ENCODE measurements at places on chromosomes 2 and 18. TPM values are rescaled to one million over a fixed set of nuclear protein-coding genes. Genes with fewer than 3 reads are reported as not detected.

- peak; percentile 39 for DNase-seq
Measured at GRCh38 chr18:21914739-21915319, 174.2 kb downstream of the MIB1 start.

- DNase-seq, result no peak
Measured at GRCh38 chr2:40230707-40231432, 221.0 kb downstream of the SLC8A1 start.

- no peak for DNase-seq
Measured at GRCh38 chr2:54650612-54651011, 72.8 kb upstream of the EML6 start.

DNA sequence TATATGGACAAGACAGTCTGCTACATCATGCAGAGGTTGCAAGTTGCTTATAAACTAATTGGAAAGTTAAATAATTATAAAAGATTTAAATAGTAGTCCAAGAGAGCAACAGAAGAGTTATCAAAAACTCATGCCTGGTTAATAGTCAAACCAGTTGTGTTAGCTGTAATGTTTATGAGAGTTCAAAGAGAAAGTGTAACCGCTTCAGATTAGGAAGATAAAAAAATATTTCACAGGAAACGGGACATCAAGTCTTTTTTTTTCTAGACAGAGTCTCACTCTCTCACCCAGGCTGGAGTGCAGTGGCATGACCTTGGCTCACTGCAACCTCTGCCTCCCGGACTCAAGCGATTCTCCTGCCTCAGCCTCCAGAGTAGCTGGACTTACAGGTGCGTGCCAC, 34.6 kb upstream of the RNF125 start:
- DNase-seq, result no peak

GRCh38 chr2:46984642-46985476, 69.3 kb upstream of the MCFD2 start:
- no peak for DNase-seq

- DNase-seq, result peak; percentile 89
Measured at GRCh38 chr2:74499267-74499939, at the start of gene LBX2. Gene LBX2 (minus strand): TSS chr2:74499603. CDS start chr2:74499537, 66 bp downstream.

DNA sequence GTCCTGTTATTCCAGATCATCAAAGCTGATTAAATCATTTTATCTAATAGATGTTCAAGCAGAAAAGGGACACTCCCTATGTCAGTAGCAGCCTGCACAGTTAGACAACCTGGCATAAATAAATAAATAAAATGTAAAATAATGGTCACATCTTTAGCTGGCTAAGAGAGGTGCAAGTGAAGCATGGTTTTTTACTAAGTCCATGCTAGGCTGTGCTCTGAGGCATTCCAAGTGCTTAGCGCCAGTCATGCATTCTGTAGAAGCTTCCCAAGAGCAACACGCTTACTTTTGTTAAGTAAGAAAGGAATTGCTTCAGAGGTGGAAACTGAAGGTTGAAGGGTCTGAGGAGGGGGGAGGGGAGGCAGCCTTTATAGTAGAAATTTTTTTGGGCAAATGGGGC, 351.2 kb downstream of the CDH2 start:
- DNase-seq, result no peak

GRCh38 chr18:995629-996028, 91.0 kb downstream of the ADCYAP1 start:
- DNase-seq, result no peak

DNA sequence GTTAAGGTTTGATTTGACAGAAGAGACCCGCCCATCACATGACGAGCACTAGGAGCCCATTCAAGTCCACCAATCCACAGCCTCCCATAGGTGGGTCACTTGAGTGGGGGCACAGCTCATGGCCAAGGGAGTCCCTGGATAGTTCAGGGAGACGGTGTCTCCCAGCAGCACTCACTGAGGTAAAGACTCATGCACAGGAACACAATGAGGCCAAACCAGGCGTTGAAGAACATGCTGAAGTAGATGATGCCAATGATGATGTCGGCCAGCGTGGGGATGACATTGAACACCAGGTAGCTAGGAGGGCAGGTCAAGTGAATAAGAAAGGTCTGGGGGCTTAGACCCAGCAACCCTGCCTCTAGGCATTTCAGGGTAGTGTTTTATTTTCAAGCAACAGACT, 4.0 kb downstream of the ABCB6 start:
- DNase-seq, result no peak

DNA sequence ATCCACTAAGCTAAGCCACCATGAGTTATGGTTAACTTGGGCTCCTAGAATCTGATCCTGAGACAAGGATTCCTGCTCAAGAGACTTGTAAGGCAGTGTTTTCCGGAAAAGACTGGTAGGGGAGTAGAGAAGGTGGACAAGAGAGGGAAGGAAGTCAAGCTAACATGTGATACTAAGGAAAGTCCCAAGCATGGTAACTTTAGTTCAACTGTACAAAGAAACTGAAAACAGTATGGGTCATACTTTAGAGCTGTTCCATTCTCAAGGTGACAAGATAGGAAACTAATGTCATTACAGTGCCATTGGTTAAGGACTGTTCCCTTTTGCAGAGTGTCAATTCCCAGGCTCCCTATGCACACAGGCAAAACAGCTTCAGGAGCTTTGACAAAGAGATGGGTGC, 5.8 kb downstream of the MYO5B start:
- DNase-seq, result no peak

GRCh38 chr18:12585218-12585617, 72.7 kb downstream of the SPIRE1 start:
- DNase-seq, result no peak

DNA sequence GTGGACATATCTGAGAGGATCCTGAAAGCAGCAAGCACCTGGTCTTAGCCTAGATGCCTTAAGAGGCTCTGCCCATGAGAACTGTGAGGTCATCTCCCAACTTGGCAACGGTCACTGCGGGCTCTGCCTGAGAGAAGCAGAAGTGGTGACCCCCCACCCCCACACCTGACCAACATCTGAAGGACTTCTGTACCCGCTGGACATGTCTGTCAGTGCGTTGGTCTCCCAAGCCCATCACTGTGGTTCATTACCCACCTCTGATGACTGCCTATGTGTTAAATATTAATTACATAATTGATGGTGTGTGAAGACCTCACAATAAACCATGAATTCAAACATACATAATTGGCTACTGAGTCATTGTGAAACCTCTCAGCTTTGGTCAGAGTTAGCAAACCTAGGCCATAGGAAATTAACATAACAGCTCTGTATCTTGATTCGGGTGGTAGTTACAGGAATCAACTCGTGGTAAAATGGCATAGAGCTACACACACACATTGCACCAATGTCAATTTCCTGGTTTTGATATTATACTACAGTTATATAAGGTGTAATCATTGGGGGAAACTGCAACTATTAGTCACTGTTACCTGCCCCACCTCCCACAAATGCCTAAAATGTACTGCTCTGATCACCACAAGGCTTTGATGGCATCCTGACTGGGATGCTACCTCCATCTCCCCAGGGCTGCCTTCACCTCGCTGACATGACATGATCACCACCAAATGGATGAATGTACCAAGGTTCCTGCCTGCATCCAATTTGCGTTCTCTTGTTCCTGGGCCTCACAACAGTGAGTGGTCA, 4.3 kb upstream of the GALNT1 start:
- no peak for DNase-seq

DNA sequence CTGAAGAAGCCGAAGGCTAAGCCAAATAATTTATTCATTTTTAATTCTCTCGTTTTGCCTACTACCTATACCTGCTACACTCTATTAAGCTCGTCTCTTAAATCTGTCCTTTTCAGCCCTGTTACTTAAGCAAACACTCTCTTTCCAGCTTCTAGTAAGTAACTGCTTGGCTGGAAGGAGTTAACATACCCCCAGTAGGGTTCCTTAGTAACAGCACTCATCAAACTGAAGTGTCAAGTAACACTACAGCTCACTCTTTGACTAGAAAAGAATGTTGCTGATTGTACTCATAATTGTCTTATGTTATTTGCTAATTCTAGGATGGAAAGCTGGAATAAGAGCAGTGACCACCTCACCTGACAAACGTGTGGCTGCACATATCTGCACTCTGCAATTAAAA, 120.0 kb upstream of the SCN7A start:
- DNase-seq, result no peak

GRCh38 chr18:44842588-44843412, 162.1 kb downstream of the SETBP1 start:
- DNase-seq, result no peak

DNA sequence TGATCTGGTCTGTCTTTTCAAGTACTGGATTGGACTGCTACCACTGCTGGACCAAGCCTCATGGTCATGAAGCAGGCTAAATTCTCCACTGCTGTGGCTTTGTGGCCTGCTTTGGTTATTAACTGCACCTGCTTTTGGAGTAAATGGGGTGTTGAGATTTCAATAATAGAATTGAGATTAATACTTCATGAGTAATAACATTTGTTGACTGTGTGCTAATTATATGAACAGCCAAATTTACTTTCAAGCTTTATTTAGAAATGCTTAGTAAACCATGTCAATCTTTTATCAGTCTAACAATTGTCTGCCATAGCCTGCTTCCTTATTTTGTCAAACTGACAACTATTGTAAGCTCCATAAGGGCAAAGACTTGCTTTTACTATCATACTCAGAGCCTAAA, 27.4 kb upstream of the MTIF2 start:
- DNase-seq, result no peak

DNA sequence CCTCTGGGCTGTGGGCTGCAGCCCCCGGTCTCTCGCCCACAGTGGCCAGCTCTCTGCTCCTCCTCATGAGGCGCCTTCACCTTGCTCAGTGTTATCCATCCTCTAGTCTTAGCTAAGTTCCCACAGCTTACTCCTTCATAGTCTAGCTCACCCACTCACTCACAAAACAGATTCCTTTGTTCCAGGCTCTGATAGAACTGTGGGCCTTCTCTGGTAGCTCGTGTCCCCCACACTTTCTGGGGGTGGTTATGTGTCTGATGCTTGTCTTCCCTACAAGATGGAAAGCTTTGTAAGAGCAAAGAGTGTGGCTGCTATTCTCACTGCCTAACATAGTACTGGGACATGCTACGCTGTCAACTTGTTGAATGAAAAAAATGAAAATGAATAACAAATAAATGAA, 135.8 kb downstream of the EN1 start:
- DNase-seq, result no peak

GRCh38 chr18:51531501-51531900, 334.0 kb upstream of the MEX3C start:
- no peak for DNase-seq

- peak; percentile 59 for DNase-seq
Measured at GRCh38 chr18:45828917-45829811, 3.7 kb downstream of the SIGLEC15 start.

The POTEC gene
- not detected for total RNA-seq

The TTLL4 gene
- 82.1 TPM for total RNA-seq

The C2orf81 gene
- total RNA-seq, result 1.6 TPM

The KLF7 gene
- 19.9 TPM for total RNA-seq

The LRP2 gene
- 1.3 TPM for total RNA-seq

The ADGRF3 gene
- total RNA-seq, result not detected

The ALK gene
- total RNA-seq, result 0.21 TPM

The SNTG2 gene
- total RNA-seq, result 2.1 TPM

The CDH2 gene
- 106 TPM for total RNA-seq

All from H7 (cell line).